ENCODE measurements at places on chromosomes 16 and 17.
A peak's percentile ranks its signal among the peaks of the same experiment; 100 is the strongest.

DNA sequence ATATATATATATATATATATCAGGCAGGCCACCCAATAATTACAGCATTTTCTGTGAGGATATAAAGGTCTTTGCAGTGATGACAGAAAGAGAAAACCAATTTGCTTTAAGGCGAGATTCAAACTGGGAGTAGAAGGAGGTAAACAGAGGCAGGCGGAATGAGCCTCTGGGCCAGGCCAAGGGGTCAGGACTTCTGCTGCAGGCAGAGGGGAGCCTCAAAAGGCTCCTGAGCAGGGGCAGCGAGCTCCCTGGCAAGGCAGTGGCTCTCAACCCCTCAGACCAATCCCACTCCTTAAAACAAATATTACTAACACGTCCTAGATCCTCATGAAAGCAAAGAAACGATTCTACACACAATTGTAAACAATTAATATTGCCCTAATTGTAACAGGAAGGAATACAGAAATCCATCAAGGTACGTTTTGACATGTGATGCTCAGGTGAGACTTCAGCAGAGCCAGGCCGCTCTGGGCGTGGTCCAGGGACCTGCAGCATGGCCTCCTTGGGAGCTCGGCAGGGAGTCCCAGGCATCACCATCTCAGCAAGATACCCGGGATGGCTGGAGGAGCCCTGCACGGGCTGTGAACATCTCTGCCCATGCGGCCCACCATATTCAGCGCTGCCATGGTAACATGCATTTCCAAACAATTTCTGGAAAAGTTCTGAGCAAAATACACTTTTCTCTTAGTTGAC lies 18.4 kb downstream of the FBXO31 start:
- DNase-seq, result no peak

DNA sequence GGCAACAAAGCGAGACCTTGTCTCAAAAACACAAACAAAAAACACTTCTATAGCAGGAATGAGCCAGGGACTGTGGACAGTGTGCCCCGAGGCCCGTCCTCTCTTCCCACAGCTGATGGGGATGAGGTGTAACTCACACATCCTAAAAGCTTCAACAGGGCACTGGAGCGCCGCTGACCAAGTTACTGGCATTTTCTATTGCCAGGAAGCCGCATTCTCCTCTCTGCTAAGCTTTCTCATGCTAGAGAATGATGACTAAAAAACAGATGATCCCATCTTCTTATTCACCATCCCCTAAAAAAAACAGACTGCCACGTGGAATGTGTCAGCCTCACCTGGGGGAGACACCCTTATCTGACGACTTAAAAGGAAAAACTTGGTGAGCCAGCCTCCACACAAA lies 16.3 kb downstream of the CARHSP1 start:
- no peak for DNase-seq

DNA sequence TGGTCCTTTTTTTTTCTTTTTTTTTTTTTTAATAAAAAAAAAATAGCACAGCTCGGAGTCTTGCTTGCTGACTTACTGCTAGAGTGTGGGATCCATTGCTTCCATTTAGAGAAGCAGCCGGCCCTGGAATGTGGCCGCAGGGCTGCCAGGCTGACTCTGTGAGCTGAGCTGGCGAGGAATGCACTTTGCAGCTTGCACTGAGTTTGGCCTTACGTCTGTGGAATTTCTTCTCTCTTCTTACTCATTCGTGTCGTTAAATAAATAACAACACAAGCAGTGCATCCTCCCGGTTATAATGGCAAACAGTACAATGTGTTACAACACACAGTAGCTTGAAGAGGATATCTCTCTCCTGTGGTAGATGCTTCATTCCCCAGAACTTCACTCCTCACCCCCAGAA lies 69.2 kb downstream of the PRKCB start:
- no peak for DNase-seq

- DNase-seq, result peak; percentile 92
Observed at GRCh38 chr17:31524926-31525800, 133.7 kb downstream of the RAB11FIP4 start.

DNA sequence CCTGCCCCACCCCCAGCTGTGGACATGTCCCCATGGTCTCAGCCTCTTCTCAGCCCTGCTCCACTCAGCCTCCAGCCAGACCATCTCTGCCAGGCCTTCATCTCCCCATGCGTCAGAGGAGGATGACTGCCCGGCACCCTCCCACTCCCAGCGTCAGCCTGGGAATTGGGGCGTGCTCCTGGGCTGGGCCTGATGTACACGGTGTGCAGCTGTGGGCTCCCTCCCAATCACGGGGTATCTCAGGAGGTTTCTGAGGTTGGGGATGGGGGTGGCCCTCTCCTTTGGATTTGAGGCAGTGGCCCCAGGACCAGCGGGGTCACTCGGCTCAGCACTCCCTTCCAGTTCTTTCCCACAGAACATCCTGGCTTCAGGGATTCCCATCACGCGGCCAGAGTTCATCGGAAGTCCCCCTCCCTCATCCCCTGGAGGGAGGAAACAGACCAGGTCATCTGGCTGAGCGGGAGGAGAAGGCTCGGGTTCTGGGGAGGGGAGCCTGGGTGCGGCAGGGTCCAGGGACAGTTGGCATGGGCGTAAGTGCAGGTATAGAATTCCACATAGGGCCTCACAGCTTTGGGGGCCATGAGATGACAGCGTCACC lies 36.9 kb downstream of the SOCS3 start:
- no peak for DNase-seq
